ENCODE measurements at places on chromosomes 5 and 9.

- no peak for DNase-seq
Measured at GRCh38 chr5:72293495-72294055, 26.5 kb downstream of the MRPS27 start.

GRCh38 chr5:90099099-90099498, 310.5 kb downstream of the CETN3 start:
- DNase-seq: no peak

DNA sequence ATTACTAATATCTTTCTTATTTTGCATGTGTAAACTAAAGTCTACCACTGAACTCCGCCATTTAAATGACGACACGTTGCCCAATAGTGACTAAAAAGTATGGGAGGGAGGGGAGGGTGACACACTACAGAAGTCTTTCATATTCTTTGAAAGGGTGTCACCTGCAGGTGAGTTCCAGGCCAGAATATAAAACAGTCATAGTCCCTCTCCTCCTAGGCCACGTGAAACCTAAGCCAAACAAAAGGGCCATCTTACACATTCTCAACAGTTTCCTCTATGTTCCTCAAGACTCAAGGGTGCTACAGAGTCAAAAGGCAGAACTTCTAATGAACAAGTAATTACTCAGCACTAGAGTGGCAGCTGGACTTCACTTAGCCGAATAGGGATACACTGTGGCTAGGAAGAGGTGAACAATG, 6.4 kb downstream of the CEMIP2 start:
- no peak for DNase-seq

GRCh38 chr5:89346573-89346972, 463.6 kb upstream of the MEF2C start:
- DNase-seq: no peak

DNA sequence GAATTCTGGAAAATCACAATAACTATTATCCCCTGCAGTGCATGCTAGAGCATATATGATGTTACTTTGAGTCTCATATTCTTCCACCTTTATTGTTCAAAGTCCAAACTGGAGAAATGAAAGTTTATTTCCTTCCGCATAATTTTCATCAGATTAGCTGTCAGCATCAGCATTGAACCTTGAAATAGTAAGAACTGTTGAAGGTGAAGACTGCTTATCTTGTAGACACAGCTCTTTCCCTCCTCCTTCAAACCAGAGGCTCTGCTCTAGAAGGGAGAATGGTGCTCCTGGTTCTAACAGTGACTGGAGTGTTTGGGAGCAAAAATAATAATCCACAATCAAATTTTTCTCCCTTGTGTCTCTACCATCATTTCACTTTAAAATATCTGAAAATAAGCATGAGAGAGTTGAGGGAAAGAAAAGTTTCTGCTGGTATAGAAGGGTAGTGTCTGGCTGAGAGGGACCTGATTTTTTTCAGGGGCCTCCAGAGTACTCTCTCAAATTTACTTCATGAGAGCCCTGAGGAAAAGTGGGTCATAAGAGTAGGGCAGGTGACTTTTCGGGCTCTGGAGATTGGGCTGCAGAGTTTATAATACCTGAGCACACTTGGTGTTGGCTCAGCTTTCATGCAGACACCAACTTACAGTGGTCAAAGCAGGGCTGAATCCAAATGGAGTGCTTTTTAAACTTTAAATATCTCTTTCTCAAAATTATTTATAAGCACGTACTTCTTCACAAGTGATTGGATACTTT, 170.4 kb downstream of the ZDHHC21 start:
- DNase-seq: no peak

DNA sequence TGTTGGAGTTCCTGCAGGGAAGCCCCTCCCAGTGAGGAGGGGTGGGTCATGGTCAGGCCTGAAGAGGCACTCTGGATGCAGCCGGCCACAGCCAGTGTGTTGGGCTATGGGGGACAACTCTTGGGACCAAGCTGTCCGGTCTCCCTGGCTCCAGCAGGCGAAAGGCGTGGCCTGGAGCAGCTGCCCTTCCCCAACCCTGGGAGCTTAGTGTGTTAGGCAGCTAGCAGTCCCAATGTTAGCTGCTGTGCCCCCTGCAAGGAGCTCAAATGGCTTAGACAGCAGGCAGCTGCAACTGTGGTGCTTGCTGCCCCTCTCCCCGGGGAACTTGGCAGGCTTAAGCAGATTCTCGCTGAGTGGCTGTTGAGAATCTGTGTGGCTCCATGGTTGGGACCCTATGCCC, 67.5 kb upstream of the ACTBL2 start:
- DNase-seq: no peak

DNA sequence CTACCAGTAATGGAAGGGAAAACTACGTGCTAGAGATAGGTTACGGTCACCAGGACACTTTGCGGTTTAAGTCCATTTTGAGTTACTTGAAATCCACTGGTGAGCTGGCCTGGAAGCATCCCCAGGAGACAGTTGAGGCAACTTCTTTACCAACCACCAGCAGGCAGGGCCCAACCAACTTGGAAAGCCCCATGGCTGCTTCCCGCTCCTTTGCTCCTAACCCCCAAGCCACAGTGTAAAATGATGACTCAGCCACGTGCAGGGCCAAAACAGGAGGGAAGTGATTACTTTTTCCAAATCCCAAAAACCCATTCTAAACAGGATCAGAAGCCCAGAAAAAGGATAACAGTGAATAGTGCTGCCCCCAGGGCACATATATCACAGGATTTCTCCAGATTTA, 87.4 kb downstream of the PAX5 start:
- DNase-seq: no peak

GRCh38 chr9:8895861-8896224, 1096.3 kb upstream of the DMAC1 start:
- no peak for DNase-seq

DNA sequence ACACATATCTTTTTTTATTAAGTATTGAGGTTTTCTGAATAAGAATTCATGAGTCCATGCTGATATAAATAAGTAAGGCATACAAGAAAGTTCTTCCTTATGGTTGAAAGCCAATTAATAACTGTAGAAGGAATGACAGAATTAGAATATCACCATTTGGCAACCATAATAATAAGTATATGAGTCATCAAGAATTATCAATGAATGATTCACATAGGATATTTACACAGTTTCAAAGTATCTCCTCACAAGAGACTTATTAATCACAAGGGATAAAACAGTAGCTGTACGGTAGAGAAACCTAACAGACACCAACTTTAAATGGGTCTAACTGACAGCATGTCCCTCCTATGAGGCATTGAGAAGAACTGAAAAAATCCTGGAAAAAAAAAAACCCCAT, 161.6 kb downstream of the NR3C1 start:
- DNase-seq: no peak

DNA sequence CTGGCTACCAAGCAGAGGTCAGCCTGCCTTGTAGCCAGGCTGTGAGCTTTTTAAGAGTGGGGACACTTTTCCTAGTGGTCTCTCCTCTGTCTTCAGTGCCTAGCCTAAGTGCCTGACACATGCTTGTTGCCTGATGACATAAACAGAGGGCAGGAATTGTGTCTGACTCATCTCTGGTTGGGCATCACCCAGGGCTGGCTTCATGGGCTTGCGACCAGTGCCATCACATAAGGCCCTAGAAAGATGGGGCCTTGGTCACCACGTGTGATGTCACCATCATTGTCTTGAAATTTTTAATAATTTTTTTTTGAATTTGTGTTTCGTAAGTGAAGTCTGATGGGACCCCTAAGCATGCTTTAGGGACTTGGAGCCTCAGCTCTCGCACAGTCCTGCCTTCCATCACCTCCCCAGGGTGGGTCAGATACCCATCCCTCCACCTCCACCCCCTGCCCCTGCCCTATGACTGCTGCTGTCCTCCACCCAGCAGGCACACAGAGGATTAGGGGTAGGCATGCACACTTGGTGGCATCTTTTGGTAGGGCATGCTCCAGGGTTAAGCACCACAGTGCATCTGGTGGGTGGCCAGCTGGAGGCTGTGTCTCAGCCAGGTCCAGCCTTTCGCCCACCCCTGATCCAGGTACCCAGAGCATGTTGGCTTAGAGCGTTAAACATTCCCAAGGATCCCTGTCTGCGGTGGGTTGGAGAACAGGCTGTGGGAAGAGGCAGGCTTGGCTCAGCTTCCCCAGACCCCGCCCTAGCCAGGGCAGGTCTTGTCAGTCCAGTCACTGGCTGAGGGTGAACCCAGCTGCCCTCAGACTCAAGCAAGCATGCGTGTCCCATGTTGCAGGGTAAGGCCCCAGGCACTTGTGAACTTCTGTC, 80.1 kb upstream of the SH3PXD2B start:
- no peak for DNase-seq

- no peak for DNase-seq
Measured at GRCh38 chr9:92245005-92245797, 48.3 kb downstream of the IARS1 start.

GRCh38 chr9:83119873-83120272, 56.9 kb upstream of the RASEF start:
- DNase-seq: no peak

DNA sequence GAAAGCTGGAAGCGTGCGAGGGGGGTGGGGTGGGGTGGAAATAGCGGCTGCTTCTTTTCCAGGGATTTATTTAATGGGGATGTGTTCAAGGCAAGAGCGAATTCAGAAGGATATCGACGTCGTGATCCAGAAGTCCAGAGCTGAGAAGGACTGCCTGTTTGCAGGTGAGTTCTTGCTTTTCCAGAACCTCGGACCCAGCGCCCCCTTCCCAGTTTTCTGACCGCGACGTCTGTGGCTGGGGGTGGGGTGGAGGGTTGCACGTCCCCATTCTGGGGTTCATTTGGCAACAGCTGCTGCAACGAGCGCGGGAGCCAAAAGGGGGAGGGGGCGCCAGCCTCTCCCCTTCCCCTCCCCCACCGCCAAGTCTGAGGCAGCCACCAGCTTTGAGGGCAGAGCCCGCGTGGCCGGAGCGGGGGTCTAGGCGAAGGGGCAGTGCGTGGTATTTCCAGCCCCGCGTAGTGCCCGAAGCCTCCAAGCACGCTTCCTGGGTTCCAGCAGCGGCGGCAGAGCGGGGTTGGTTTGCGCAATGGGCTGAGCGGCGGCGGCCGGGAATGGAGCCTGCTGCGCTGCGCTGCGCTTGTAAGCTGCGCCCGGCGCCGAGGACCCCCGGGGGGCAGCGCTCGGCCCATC, 701 bp downstream of the PARP8 start:
- no peak for DNase-seq

DNA sequence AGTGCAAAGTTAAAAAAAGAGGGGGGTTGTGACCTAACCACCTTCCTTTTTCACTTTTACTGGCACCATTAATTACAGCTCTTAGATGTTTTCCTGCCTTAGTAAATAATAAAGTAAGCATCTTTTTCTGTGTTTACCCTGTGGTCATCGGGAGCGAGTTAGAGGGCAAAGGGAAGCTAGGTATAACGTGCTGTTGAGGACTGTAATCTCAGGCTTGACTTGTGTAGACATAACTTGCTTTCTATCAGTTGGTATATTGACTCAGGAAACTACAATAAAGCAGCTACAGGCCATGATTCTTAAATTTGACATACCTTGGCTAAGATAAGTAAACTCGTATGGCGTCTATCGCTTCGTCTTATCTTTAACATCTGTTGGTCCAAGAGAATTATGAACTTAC, 509.8 kb upstream of the CHD1 start:
- DNase-seq: no peak

DNA sequence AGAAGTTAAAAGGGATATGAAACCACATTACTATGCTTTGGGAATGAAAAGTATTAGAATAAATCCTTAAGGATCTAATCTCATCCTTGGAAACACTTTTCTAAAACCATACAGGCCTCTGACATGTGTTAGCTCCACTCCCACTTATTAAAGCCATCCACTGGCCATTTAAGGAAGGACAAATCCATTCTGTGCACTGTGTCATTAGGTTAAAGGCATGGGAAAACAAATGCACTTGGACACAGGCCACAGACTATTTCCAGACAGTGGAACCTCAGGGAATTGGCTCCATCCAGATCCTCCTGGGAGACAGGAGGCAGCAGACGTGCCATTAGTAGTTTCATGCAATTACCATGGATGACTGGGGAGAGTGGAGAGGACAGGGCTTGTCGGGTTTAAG, 454.9 kb downstream of the ENC1 start:
- no peak for DNase-seq

DNA sequence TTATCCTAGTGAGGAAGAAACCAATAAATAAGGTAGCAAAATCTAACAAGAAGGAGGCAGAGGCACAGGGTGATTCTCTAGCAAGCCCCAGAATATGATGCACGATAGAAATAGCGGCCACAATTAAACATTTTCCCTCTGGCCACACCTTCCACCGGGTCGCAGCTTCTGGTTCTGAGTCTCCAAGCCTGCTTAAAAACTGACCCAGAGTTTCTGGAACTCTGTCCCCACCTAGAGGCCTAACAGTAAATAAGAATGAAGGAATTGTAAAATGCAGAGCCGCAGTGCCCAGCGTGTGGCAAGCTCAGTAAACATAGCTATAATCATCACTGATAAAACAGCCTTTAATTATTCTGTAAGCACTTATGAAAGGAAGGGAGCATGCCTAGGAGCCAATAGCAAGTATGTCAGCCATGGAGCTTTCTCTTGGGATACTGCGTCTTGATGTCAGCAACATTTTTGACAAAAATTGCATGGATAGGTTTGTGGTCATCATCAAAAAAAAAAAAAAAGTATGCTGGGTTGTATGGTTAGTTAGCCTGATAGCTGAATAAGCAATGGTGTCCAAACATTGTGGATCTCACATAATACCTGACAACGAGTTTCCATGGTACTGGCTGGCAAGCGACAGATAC, 465.5 kb downstream of the DNAH5 start:
- DNase-seq: no peak

DNA sequence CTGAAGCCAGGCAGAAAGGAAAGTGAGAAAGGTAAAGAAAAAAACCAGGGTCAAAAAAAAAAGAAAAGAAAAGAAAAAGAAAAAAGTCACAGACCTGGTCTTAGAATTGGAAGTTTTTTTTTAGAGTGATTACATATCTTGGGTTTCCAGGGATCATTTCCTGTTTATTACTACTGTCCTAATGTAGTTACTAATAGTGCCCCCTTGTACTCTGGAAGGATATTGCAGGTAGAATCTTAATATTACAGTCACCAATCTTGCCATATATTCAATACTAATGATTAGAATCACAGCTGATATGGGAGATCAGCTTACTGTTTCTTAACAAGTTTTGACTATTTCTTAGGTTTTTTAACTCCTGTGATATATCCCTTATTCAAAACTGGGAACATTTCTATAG, 543.2 kb upstream of the CDH6 start:
- DNase-seq: no peak

- no peak for DNase-seq
Measured at GRCh38 chr9:121914604-121915303, 178.4 kb downstream of the TTLL11 start.

- DNase-seq: no peak
Measured at GRCh38 chr5:61298066-61298465, 34.0 kb upstream of the ZSWIM6 start.

- no peak for DNase-seq
Measured at GRCh38 chr5:91111473-91112238, 271.5 kb downstream of the ARRDC3 start.

- no peak for DNase-seq
Measured at GRCh38 chr5:61737301-61737963, 405.4 kb downstream of the ZSWIM6 start.

- no peak for DNase-seq
Measured at GRCh38 chr5:79929095-79929494, 62.0 kb downstream of the MTX3 start.

GRCh38 chr5:175809531-175810121, 61.8 kb upstream of the CPLX2 start:
- DNase-seq: no peak

Measured in activated CD4-positive, alpha-beta T cell treated with anti-CD3 and anti-CD28 coated beads for 4 hours (primary cell).